Renal cortex interstitium (tissue), 15 donors: ENCODE measurements at places on chromosomes 7 and 10. TPM values are rescaled to one million over a fixed set of nuclear protein-coding genes. Genes with fewer than 3 reads are reported as not detected.

LFNG gene
- polyA plus RNA-seq = 36.7 TPM

GOLGA7B gene
- 0.41 TPM for polyA plus RNA-seq

EGR2 gene
- polyA plus RNA-seq = 2.0 TPM

PIK3CG gene
- polyA plus RNA-seq = 2.5 TPM

OIT3 gene
- 4.5 TPM for polyA plus RNA-seq

SSC4D gene
- 5.5 TPM for polyA plus RNA-seq

TMEM178B gene
- 0.36 TPM for polyA plus RNA-seq

AGK gene
- 35.3 TPM for polyA plus RNA-seq

RASA4 gene
- polyA plus RNA-seq = 30.8 TPM

CLDN4 gene
- polyA plus RNA-seq = 57.3 TPM

ATE1 gene
- polyA plus RNA-seq = 34.6 TPM

ITPRID1 gene
- not detected for polyA plus RNA-seq

SFRP5 gene
- polyA plus RNA-seq = 0.11 TPM

RARRES2 gene
- 63.1 TPM for polyA plus RNA-seq

SPDYE17 gene
- not detected for polyA plus RNA-seq

TUBAL3 gene
- polyA plus RNA-seq = 0.17 TPM

OR9A2 gene
- not detected for polyA plus RNA-seq

STK32C gene
- 11.6 TPM for polyA plus RNA-seq

ST8SIA6 gene
- polyA plus RNA-seq = 1.6 TPM

TLX1 gene
- not detected for polyA plus RNA-seq

ZPBP gene
- 0.14 TPM for polyA plus RNA-seq

TMEM270 gene
- polyA plus RNA-seq = not detected

LAMB1 gene
- polyA plus RNA-seq = 760 TPM

SPDYE5 gene
- polyA plus RNA-seq = 2.2 TPM

AKR1B15 gene
- 0.26 TPM for polyA plus RNA-seq

NKX2-3 gene
- not detected for polyA plus RNA-seq

RELN gene
- polyA plus RNA-seq = 12.0 TPM

GTPBP10 gene
- 24.5 TPM for polyA plus RNA-seq

HOXA9 gene
- polyA plus RNA-seq = 119 TPM

ACBD7 gene
- polyA plus RNA-seq = 6.8 TPM

CYP3A7 gene
- 1.4 TPM for polyA plus RNA-seq

KNDC1 gene
- polyA plus RNA-seq = 4.9 TPM

CCDC172 gene
- not detected for polyA plus RNA-seq

ANKRD1 gene
- 0.89 TPM for polyA plus RNA-seq
